ENCODE measurements at places on chromosomes 7 and 10. TPM values are rescaled to one million over a fixed set of nuclear protein-coding genes. Genes with fewer than 3 reads are reported as not detected.

GRCh38 chr10:77404810-77405209 lies 232.8 kb downstream of the KCNMA1 start:
- no peak for DNase-seq

DNA sequence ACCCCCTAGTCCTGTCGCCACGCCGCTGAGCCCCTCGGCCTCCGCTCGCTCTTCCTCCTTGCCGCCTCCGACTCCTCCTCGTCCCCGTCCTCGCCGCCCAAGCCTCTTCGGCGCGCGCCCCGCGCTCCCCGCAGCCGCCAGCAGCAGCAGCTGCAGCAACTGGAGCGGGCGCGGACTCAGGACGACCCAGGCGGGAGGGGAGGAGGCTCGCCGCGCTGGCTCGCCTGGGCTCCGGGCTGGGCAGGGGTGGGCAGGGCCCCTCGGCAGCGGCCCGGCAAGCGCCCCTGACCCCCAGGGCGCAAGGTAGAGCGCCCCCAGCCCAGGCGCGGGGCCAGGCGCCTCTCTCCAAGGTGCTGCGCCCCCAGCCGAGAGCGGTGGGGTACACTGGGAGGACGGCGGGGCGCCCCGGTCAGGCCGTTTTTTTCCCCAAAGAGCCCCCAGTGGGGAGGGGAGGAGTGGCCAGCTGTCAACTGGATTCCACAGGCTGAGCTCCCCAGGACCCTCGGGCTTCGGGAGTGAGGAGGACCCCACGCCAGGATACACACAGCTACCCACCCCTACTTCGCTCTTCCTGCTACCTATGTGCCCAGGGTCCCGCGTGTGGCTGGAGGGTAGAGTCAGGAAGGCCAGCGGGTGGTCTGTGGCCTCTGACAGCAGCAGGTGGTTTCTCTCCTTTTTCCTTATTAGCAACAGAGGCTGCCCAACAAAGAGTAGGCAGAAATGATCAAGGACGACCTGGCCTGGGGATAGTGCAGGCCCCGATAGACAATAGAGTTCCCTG lies 903 bp upstream of the KCNMA1 start:
- DNase-seq: no peak

DNA sequence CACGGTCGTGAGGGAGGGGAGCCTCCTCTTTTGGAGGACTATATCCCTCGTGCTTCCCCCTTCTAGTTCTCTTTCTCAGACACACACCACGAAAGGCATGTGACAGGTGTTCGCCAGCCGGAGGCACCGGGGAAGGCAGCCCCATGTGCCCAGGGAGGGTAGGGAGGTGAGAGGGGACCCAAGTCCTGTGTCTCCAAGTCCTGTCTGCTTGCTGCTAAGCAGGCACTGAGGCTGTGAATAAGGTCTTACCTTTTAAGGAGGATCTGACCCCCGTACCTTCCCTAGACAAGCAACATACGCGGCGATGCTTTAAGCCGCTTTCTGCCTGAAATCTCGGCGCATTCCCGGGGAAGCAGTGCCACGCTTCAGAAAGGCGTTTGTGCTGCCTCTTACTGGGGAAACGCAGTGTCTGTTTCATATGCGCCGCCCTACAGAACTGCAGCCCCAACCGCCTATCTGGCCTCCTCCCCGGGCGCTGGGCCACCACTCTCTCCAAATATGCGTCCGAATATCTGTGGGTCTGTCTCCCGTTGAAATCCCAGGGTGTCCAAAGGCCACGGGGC lies 770 bp downstream of the PLXNA4 start:
- DNase-seq: peak; percentile 55

DNA sequence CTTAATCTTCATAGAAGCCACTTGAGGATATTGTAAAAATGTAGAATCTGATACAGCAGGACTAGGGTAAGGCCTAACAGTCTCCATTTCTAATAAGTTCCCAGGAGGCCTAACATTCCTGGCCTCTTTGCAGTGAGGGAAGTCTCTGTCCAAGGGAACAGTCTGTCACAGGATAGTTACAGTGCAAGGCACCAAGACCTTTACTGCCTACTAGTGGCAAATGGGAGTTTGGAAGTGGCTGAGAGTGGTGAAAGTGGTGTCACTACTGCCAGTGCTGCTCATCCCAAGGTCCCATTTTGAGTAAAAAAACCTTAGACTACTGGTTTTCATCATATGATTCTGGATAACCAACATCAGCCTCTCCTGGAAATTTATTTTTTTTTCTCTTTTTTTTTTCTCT lies 619.5 kb upstream of the SEMA3D start:
- DNase-seq: no peak

DNA sequence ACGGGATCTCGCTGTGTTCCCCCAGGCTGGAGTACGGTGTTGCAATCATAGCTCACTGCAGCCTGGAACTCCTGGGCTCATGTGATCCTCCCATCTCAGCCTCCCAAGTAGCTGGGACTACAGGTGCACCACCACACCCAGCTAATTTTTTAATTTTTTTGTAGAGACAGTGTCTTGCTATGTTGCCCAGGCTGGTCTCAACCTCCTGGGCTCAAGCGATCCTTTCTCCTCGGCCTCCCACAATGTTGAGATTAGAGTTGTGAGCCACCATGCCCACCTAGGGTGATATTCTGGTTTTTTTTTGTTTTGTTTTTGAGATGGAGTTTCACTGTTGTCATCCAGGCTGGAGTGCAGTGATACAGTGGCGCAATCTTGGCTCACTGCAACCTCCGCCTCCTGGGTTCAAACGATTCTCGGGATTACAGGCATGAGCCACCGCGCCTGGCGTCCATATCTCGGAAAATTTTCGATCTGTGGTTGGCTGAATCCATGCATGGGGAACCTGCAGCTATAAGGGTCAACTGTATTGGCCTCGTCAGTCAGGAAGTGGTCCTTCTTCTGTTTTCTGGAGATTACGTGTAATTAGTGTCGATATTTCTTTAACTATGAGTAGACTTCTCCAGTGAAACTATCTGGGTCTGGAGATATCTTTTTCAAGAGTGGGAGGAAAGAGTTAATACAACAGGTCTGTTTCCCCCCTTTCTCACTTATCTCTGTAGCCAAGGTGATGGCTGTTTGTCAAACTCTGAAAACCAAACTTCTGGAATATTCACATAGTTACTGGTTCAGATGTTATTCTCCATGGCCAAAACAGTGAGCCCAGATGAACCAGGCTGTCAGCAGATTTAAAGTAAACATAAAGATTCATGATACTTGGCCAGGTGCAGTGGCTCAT lies 21.0 kb upstream of the FIS1 start:
- DNase-seq: no peak

GRCh38 chr7:131071786-131072504 lies 255.7 kb upstream of the MKLN1 start:
- DNase-seq: peak; percentile 63

- no peak for DNase-seq
Observed at GRCh38 chr10:35640474-35640873, 1.6 kb downstream of the FZD8 start.

- no peak for DNase-seq
Observed at GRCh38 chr10:72097448-72098300, 9.3 kb upstream of the SPOCK2 start.

DNA sequence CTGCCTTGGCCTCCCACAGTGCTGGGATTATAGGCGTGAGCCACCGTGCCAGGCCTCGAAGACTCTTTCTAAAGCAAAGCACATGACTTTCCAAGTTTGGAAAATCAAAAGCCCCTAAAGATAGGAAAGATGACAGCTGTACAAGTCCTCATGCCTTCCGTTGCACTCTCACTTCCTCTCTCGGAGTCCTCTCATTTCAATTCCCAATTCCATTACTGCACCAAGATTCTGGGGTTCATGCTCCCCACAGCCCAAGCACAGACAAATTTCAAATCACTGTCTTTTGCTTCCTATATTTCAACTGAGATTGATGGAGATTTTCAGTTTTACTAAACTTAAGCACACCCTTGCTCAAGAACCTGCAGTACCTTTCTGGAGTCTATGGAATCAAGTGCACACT lies 10.9 kb upstream of the PLAU start:
- DNase-seq: no peak

DNA sequence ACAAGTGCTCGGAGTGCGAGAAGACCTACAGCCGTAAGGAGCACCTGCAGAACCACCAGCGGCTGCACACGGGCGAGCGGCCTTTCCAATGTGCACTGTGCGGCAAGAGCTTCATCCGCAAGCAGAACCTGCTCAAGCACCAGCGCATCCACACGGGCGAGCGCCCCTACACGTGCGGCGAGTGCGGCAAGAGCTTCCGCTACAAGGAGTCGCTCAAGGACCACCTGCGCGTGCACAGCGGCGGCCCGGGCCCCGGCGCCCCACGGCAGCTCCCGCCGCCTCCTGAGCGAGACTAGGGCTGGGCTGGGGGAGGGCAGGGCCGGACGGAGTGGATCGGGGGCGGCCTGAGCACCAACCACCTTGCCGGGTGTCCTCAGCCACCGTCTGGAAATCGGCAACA lies 15.1 kb upstream of the ZNF212 start:
- no peak for DNase-seq

GRCh38 chr10:65675236-65675635 lies 1250.6 kb upstream of the LRRTM3 start:
- DNase-seq: no peak

The GPNMB gene
- 93.6 TPM for total RNA-seq

The TLX1 gene
- not detected for total RNA-seq

The SPDYE16 gene
- total RNA-seq: 1.3 TPM

The TAC1 gene
- 3.0 TPM for total RNA-seq

The AKR1C8 gene
- total RNA-seq: not detected

The NUTM2E gene
- total RNA-seq: 0.16 TPM
